Inflammatory macrophage (primary cell): ENCODE measurements at places on chromosomes 7 and 10.

GRCh38 chr10:119031496-119032059, 2.1 kb downstream of the NANOS1 start:
- DNase-seq: no peak

DNA sequence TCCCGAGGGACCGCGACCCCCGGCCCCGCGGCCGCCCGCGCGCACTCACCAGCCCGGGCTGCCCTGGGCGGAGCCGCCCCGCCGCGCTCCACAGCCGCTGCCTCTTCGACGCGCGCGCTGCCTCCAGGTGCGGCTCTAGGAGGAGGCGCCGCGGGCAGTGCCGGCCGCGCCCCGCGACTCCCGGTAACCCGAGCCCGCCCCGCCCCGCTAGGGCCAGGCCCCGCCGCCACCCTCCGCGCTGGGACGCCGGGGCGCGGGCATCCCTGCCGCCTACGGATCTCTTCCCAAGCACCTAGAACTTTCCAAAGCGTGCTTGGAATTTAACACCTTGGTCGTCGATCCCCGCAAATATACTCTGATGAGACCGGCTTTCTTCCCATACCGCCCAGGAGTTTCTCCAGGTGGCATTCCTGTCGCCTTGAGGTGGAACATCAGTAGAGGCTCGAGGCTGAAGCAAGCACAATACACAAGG, at the start of gene SLC26A5:
Gene SLC26A5, minus strand, starts transcription at position 159 of the 472 bp plus-strand sequence. CDS start 24,693 bp downstream, outside the sequence.
- DNase-seq: no peak

DNA sequence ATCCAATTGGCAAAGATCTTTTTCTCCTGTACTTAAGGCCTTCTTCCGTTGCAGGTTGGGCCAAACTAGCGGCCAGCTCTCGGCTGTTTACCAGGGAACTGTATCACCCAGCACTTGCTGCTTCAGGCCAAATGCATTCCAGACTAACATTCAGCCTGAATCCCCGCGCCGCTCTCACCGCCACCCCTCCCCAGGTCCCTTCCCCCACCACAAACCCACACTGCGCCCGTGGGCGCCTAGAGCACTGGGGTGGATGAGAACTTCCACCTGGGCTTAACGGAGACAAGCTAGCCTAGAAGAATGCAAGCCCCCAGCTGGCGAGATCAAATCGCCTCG, 676 bp downstream of the TCAF1 start:
- DNase-seq: no peak

DNA sequence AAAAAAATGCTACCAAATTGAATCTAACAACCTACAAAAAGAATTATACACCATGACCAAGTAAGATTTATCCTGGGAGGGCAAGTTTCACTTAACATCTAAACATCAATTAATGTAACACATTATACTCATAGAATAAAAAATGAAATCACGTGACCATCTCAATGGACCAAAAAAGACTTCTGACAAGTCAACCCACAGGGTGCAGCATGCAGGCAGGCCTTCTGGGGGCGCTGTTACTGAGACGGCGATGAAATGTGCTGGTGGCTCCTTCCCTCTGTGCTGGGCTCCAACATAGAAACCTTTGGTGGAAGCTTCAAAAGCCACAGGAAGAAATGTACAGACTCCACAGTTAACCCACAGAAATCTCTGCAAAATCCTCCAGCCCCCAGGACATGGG, 103.1 kb downstream of the INHBA start:
- no peak for DNase-seq

GRCh38 chr10:79020605-79021004, 48.2 kb upstream of the ZMIZ1 start:
- DNase-seq: no peak

GRCh38 chr7:24877790-24878311, 102.1 kb downstream of the OSBPL3 start:
- peak; percentile 75 for DNase-seq

DNA sequence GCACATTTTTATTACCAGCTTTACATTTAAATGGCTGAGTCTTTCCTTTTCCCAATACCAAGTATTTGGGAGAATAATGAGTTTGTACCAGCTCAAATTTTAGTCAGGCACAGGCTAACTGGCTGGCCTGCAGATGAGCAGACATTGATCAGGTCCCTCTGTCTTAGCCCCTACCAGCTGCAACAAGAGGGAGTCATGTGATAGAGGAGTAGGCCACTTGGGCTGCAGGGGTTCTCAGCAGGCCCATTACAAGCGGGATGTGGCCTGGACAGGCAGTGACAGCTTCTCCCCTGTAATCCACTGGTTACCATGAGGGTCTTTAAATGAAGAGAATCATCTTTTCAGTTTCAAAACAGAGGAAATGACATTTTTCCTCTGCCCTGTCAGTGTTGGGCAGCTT, 283.6 kb downstream of the SUGCT start:
- no peak for DNase-seq

DNA sequence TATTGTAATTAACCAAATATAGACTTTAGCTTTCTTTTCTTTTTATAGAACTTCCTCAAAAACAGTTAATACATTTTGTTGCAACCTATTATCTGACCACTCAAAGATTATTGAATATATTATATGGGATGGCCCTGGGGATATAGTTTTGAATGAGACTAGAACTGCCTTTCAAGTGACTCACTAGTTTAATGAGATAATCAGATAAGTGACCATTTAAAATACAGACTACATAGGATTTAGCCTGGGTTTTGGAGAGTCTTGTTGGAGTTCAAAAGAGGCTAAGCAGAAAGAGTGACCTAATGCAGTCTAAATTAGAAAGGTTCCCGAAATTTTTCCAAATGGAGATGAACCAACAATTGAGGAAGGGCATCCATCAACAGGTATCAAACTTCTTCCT, 305.2 kb upstream of the ETV1 start:
- DNase-seq: no peak

DNA sequence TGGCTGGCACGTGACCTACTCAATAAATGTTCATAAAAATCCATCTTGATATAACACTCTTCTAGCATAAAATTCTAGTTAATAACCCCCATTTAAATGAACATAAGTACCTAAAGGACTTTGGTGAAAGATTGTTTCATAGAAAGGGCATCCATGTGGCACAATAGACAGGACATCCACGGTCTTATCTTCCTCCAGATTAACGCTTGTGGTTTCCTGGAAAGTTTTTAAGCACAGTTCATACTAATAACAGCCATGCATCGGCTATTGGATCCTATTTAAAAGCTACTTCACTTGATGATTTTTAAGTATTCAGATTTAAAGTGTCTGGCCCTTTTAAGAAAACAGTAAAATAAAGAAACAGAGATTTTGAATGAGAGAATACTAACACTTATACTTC, 288.3 kb downstream of the AHR start:
- no peak for DNase-seq

DNA sequence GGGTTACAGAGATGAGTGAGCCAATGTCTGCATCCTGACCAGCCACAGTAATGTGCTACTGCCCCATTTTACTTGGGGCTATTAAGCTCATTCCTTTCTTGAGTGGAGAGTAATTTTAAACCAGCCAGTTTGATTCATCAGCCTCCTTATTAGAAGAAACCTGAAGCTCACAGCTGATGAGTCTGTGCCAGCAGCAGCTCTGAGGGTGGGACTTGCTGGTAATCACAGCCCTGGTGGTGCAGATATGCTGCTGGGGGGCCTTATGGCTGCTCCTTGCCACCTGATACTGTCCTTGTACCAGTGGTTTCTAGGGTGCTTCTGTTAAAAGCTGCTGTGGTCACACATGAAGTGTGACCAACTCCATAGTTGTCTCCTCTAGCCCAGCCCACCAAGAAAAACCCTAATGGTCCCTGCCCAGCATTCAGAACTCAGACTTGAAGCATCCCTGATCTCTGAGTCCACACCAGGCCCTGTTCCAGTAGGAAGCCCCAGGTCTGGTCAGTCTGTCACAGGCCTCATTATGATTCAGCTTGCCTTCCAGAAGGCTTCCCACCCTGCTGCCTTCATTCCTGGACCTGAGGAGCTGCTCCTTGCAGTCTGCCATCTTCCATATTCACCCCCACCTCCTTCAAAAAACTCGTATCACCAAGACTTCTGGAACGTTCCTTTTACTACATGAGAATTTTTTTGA, 28.9 kb upstream of the RBM20 start:
- DNase-seq: no peak

- no peak for DNase-seq
Measured at GRCh38 chr10:36383349-36383748, 741.3 kb upstream of the FZD8 start.

DNA sequence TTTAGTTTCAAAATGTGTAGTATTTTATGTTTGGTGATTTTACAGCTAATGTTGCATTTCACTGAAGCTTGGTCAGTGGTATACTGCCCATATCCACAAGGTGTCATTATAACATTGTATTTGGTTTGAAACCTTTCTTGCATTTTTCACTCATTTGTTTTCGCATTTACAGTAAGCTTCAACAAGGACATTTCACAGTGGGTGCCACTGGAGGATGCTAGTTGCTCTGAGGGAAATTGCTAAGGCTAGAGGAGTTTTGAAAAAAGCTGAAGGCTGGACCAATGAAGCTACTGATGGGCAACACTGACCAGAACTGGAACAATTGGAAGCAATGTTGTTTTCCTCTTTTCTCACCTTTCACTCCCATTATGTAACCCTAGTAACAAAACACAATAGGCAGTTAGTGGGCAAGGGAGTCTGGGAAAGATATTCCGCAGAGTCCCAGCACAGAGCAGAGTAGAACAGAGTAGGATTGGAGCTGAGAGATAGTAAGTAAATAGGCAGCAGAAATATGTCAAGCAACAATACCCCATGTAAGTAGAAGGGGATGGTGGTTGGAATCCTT, 23.6 kb upstream of the SRI start:
- peak; percentile 69 for DNase-seq

- no peak for DNase-seq
Measured at GRCh38 chr10:131650771-131651673, 249.8 kb upstream of the PPP2R2D start.

- no peak for DNase-seq
Measured at GRCh38 chr10:114634609-114634979, 23.5 kb downstream of the ABLIM1 start.

GRCh38 chr7:3165681-3166580, 122.3 kb upstream of the CARD11 start:
- no peak for DNase-seq

DNA sequence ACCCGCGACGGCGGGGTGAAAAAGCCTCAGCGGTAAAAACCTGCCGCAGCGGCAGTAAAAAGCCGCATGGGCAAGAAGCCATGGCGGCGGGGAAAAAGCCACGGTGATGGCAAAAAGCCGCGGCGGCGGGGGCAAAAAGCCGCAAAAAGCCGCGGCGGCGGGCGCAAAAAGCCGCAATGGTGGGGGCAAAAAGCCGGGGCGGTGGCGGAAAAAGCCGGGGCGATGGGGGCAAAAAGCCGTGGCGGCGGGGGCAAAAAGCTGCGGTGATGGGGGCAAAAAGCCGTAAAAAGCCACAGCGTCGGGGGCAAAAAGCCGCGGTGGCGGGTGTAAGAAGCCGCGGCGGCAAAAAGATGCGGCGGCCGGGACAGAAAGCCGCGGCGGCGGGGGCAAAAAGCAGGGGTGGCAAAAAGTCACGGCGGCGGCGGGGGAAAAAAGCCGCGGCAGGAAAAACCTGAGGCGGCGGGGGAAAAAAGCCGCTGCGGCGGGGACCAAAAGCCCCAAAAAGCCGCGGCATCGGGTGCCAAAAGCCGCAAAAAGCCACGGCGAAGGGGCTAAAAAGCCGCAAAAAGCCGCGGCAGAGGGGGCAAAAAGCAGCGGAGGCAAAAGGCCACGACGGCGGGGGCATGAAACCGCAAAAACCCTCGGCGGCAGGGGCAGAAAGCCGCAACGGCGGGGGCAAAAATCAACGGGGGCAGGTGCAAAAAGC, 488.5 kb downstream of the ZNF33B start:
- DNase-seq: no peak

DNA sequence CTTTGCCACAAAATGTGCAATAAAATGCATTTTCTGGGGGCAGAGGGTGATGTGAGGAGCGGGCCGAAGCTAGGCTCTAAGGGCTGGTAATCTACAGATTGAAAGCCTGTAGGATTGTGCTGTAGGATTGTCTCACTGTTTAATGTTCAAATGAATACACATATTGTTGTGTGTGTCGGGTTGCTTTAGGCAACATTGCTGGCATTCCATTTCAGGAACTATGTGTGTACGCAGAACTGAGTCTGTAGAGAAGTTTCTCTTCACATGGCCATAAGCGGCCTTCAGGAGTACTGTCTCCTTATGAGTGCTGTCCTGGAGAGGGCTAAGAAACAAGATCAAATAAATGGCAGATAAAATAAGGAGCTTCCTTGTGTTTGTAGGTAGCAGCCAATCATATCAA, 540.2 kb downstream of the GATA3 start:
- no peak for DNase-seq

DNA sequence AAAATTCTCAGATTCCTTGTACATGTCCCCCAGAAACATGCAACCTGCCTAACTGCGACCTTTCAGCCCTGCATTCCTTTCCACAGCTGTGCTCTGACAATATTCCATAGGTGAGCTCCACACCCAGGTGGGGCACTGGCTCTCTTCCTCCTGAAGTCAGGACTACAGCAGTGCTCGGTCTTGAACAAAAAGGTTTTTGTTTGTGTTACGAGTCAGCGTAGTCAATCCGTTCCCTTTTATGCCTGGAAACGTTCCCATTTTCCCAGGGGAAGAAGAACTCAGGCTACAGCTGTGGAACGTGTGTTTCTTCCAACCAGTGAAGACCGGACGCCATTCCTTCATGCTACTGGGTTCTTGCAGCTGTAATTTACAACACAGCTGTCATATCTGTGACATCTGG, 52.4 kb upstream of the PFKP start:
- DNase-seq: no peak

DNA sequence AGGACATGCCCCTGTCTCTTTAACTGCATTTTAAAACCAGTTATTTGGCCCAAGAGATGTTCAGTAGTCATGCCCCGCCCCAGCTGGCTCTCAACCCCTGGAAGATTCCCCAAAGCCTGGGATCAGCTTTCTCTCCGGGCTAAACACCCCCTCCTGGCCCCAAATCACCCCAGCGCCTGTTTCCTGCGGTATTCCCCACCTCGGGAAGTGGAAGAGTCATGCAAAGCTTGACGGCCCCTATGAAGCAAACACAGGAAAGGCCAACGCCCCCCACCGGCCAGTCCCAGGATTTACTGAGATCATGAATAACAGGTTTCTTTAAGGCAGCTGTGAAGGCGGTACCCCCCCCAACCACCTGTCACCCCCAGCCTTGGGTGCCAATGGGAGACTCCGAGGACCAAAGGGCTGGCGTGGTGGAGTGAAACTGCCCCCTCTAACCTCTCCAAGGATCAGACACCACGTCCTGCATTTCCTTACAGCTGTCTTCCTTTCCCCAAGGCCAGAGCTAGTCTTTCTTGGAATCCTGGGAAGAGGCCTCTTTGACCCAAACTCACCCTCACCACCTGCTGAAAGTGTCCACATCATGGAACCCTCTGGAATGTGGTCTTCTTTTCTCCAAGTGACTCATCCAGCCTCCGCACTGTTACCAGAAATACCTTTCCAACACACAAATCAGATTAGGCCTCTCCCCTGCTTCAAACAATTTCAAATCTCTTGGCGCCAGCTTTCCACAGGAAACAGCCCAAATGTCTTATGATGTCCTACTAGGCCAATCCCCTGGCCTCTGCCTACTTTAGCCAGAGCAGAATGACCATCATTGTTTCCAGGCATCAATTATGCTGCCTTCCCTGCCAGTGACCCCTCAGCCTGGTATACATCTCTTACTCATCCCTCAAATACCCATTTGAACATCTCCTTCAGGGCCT, 301.5 kb downstream of the ZEB1 start:
- DNase-seq: no peak
